ENCODE measurements at places on chromosomes 16 and 17.

DNA sequence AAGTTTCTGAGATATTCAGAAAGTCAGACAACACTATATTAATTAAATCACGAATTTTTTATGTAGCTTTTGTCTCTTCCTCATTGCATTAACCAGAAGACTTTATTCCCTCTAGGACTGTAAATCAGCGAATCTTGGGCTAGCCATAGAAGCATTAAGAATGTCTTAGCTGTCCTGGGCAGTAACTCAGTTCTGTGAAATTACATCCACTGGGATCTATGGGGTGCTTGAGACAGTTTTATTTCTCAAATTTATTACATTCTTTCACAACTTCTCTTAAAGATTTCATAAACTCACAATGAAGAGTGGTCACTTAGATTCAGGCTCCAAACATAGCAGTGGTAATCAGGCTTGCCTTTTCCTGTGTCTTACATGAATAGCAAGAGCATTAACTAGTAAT lies 1153.4 kb downstream of the CDH8 start:
- no peak for DNase-seq

DNA sequence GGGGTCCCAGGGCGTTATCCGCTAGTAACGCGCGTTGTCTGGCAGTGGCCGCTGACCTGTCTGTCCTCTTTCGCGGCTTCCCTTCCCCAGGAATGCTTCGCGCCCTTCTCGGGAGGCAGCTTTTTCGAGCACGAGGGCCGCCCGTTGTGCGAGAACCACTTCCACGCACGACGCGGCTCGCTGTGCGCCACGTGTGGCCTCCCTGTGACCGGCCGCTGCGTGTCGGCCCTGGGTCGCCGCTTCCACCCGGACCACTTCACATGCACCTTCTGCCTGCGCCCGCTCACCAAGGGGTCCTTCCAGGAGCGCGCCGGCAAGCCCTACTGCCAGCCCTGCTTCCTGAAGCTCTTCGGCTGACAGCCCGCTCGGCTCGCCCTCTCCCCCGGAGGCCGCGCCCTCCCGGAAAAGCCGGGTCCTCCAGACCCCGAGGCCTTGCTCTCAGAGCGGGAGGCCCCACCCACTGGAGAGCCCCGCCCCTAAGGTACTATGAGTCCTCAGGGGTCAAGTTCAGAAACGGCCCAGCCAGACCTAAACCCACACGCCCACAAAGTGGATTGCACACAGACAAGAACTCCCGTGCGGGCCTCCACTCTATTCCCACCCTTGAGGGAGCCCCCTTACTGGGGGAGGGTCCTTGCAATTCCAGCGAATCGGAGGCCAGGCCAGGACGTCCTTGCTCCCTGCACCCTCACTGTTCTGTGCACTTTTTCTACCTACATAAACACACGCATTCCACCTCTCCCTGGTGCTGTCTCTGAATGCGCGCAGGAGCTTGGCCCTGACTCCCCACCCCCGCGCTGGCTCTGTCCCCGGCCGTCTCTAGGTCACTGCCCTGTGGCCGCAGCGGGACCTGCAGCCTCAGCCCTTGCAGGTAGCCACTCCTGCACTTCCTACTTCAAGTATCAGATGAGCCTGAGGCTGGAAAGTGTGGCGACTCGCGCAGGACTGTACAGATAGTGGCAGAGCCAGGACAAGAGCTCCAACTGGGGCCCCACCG lies 5.4 kb upstream of the SLC5A2 start:
- DNase-seq = peak; percentile 65

- DNase-seq = no peak
These were observed 15.5 kb upstream of the NFATC3 start for GRCh38 chr16:68069511-68070248.

- DNase-seq = no peak
These were observed 4.2 kb upstream of the SREBF1 start for GRCh38 chr17:17840751-17841591.

DNA sequence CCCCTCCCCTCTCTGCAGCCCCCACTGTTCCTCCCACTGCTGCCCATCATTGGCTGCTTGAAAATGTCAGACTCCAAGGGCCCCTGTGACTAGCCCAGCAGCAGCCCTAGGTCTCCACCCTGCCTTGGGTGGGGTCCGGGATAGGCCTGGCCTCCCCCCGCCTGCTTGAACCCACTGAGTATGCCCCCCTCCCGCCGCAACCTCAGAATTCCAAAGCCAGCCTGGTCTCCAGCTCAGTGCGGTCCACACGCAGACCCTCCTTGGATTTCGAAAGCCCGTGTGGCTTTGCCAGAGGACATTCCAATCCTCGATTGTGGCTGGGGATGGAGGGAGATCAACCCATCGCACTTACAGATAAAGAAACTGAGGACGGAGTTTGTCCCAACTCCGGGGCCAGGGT lies 6.4 kb downstream of the DPEP1 start:
- DNase-seq = no peak

- DNase-seq = no peak
These were observed 825 bp upstream of the RHBDL3 start for GRCh38 chr17:32264823-32265191.

- no peak for DNase-seq
These were observed 96.2 kb downstream of the PGS1 start for GRCh38 chr17:78474614-78475146.

GRCh38 chr17:58184308-58184985 lies 8.1 kb upstream of the EPX start:
- DNase-seq = no peak

DNA sequence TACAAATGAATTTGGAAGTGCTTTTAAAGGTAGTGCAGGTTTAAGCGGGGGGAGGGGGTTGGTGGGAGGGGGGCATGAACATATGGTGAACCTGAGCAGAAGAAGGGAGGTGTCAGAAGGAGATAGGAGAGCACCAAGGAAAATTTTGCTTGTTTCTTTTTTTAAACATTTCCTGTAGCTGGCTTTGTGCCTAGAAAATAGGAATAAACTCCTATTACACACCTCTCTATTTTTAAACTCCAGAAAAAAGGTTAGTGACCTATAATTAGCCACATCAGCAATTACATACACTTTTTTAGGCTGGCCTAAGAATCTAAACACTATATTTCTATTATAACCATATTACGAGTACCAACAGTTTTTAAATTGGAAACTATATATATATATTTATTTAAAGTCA lies 159.1 kb downstream of the SKAP1 start:
- no peak for DNase-seq

GRCh38 chr17:79388556-79389295 lies 222.1 kb downstream of the RBFOX3 start:
- DNase-seq = no peak

DNA sequence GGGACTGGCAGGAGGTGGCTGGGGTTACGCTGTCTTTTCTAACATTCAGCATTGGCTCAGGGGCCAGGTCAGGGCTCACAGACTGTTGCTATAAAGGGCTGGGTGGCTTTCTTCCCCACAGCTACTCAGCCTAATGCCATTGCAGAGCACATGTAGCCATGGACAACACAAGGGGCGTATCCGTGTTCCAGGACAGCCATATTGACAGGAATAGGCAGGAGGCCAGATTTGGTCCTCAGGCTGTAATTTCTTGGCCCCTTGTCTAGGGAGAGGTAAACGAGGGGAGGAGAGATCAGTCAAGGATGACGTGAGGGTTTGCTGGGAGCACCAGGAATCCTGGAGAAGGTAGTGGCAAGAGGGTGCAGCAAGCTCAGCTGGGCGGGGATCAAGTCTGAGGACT lies 21.2 kb upstream of the MYO15B start:
- DNase-seq = no peak

- no peak for DNase-seq
These were observed 59.2 kb downstream of the PLD6 start for GRCh38 chr17:17146786-17147406.

- DNase-seq = no peak
These were observed 35.0 kb downstream of the NOS2 start for GRCh38 chr17:27765353-27765752.

All from activated T-cell treated with anti-CD3 and anti-CD28 coated beads, Interleukin-2, amount 50 U/mL, for 24 hours (primary cell).